ENCODE measurements at places on chromosomes 4 and X. TPM values are rescaled to one million over a fixed set of nuclear protein-coding genes. Genes with fewer than 3 reads are reported as not detected.

The ALB gene
- not detected for total RNA-seq

The CCNB3 gene
- total RNA-seq = 0.37 TPM

The GPM6B gene
- not detected for total RNA-seq

The MID1 gene
- total RNA-seq = 0.95 TPM

The CYBB gene
- total RNA-seq = not detected

The PARM1 gene
- total RNA-seq = 0.05 TPM

The MAGEE1 gene
- total RNA-seq = 3.0 TPM

GRCh38 chr4:127370604-127371003 is 262.2 kb upstream of the INTU start:
- no peaks in the 10 kb centered on the region for H3K4me1 ChIP-seq
- no peak overlapping the region for H3K4me3 ChIP-seq
- H3K27me3 ChIP-seq = no peaks in the 10 kb centered on the region
- H3K27ac ChIP-seq = no peak overlapping the region

DNA sequence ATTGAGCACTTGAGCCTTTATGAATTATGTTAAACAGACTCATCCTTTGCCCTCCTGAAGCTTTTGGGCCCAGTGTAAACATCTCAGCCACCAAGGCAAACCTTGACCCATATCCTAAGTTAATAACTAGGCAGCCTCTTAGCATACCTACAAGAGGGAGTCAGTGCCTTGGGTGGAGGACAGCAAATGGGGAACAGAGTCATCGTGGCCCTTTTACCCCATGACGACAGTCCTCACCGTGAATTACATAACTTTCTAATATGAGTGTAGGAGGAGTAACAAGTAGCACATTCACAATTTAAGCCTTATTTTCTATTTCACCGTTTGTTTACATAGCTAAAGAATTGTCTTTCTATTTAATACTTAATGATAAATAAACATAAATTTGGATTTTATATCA is 16.8 kb downstream of the CLDN22 start:
- no peaks in the 10 kb centered on the region for H3K4me1 ChIP-seq
- DNase-seq = no peak
- no peaks in the 10 kb centered on the region for H3K36me3 ChIP-seq
- H3K27ac ChIP-seq = no peak overlapping the region
- H3K27me3 ChIP-seq = no peaks in the 10 kb centered on the region

DNA sequence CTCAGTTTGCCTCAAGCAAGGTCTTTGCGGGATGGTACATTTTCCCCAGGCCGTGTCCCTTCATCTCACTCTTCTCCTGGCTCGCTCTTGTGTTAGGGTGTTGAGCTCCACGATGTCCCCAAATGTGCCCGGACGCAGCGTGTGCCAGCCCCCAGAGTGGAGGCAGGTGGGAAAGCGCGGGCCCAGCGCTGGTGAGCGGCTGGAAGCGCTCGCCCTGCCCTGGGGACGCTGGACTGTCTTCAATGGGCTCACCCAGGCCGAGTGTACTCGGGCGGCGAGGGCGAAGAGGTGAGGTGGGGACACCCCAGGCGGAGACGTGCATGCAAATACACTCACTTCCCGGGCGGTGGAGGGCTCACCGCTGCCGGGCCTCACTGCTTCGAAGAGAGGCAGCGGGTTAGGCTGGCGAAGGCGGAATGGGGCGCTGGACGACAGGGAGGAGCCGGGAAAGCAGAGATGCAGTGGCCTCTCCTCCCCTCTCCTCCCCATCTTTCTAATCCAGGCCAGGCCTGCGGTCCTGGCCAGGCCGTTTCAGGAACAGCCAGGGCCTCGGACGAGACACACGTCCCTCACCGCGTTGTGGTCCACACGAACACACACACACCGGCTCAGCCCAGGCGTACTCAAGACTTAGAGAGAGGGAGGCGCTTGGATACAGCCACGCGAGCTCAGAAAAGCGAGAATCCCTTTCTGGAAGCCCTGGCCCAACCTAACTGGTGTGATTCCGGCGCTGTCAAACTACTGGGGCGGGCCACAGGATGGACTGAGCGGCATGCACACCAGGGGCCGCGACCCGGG is 2.2 kb downstream of the NKX6-1 start:
- H3K4me1 ChIP-seq = peaks cover 25% of the 10 kb centered on the region
- no peak overlapping the region for H3K27ac ChIP-seq
- peaks cover 8% of the 10 kb centered on the region for H3K36me3 ChIP-seq

- no peak overlapping the region for H3K4me3 ChIP-seq
- no peaks in the 10 kb centered on the region for H3K4me1 ChIP-seq
- H3K27me3 ChIP-seq = peaks cover 2% of the 10 kb centered on the region
- DNase-seq = no peak
- H3K27ac ChIP-seq = no peak overlapping the region
- H3K36me3 ChIP-seq = no peaks in the 10 kb centered on the region
These were observed 136.7 kb downstream of the PARM1 start for GRCh38 chr4:75069493-75070074.

- no peak overlapping the region for H3K4me3 ChIP-seq
- no peaks in the 10 kb centered on the region for H3K27me3 ChIP-seq
- H3K4me1 ChIP-seq = no peaks in the 10 kb centered on the region
- no peaks in the 10 kb centered on the region for H3K36me3 ChIP-seq
- H3K27ac ChIP-seq = no peak overlapping the region
- no peak for DNase-seq
These were observed 1398.4 kb downstream of the ARAP2 start for GRCh38 chr4:34845926-34846325.

- no peak overlapping the region for H3K27ac ChIP-seq
- no peak for DNase-seq
- no peaks in the 10 kb centered on the region for H3K4me1 ChIP-seq
- H3K36me3 ChIP-seq = no peaks in the 10 kb centered on the region
These were observed 514.8 kb upstream of the TENM3 start for GRCh38 chr4:181728305-181728966.

GRCh38 chr4:152998861-152999260 is 62.7 kb downstream of the FHDC1 start:
- DNase-seq = no peak
- no peak overlapping the region for H3K4me3 ChIP-seq
- H3K36me3 ChIP-seq = no peaks in the 10 kb centered on the region
- no peaks in the 10 kb centered on the region for H3K27me3 ChIP-seq

- no peaks in the 10 kb centered on the region for H3K36me3 ChIP-seq
- H3K4me1 ChIP-seq = no peaks in the 10 kb centered on the region
- H3K27me3 ChIP-seq = peaks cover 2% of the 10 kb centered on the region
- DNase-seq = no peak
- no peak overlapping the region for H3K4me3 ChIP-seq
- H3K27ac ChIP-seq = no peak overlapping the region
These were observed 45.2 kb upstream of the DCLK2 start for GRCh38 chr4:150033081-150033480.

- no peaks in the 10 kb centered on the region for H3K4me1 ChIP-seq
- DNase-seq = no peak
- H3K36me3 ChIP-seq = no peaks in the 10 kb centered on the region
These were observed 85.5 kb downstream of the PSAPL1 start for GRCh38 chr4:7348946-7349900.

DNA sequence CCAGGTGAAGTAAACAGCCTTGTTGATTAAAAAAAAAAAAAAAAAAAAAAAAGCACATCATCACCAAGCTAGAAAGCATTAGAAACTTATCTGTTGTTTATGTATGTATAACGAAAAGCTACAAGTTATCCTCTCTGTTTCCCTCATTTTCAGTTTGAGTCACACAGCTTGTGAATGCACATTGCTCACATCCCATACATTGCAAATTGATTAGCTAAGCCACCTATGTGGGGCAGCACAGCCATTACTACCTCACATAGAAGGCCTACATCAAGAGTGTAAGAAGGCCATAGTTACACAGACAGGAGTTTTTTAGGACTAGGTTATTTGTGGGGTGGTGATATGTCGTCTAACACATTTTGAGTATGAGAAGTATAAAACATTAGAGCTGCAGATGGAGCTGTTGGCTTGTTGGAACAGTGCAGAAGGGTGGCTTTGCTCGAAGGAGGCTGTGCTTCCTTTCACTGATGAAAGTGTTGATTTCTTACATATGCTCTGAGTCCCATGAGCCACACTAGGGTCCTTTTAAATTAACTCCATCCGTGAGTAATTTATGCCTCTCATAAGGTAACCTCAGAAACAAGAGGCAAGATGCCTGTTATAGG is 431.6 kb downstream of the GABRG1 start:
- H3K4me1 ChIP-seq = no peaks in the 10 kb centered on the region
- DNase-seq = no peak
- H3K4me3 ChIP-seq = no peak overlapping the region
- no peaks in the 10 kb centered on the region for H3K27me3 ChIP-seq
- no peaks in the 10 kb centered on the region for H3K36me3 ChIP-seq

- peak overlapping the region; percentile 91 for H3K27ac ChIP-seq
- DNase-seq = peak; percentile 33
- H3K4me1 ChIP-seq = peaks cover 34% of the 10 kb centered on the region
- H3K27me3 ChIP-seq = no peaks in the 10 kb centered on the region
- peaks cover 4% of the 10 kb centered on the region for H3K36me3 ChIP-seq
These were observed 433 bp upstream of the COQ2 start for GRCh38 chr4:83285055-83285407.

GRCh38 chr4:172794307-172794703 is 374.3 kb upstream of the GALNT7 start:
- no peak for DNase-seq
- H3K36me3 ChIP-seq = no peaks in the 10 kb centered on the region
- no peaks in the 10 kb centered on the region for H3K27me3 ChIP-seq

DNA sequence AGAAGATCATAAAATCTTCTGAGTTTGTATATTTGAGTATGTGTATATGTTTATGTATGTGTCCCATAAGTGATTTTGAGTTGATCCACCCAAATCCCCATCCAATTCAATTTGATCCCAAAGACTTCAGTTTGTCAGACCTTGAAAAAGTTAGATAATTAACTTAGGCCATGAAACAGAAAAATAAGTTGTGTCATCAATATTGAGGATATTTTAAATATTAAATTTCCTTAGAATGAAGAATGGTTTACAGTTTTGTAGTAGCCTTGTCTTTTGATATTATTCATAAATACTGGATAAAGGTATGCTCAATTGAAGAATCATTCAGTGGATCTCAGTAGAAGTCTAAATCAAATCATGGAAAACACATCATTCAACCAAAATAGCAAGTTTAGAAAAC is 864.4 kb upstream of the INTU start:
- no peak for DNase-seq
- no peaks in the 10 kb centered on the region for H3K36me3 ChIP-seq
- H3K4me1 ChIP-seq = no peaks in the 10 kb centered on the region
- no peak overlapping the region for H3K4me3 ChIP-seq

- no peak for DNase-seq
- peaks cover 63% of the 10 kb centered on the region for H3K4me1 ChIP-seq
- no peak overlapping the region for H3K27ac ChIP-seq
- peaks cover 5% of the 10 kb centered on the region for H3K36me3 ChIP-seq
These were observed 4.8 kb downstream of the TBC1D14 start for GRCh38 chr4:6914448-6914847.

DNA sequence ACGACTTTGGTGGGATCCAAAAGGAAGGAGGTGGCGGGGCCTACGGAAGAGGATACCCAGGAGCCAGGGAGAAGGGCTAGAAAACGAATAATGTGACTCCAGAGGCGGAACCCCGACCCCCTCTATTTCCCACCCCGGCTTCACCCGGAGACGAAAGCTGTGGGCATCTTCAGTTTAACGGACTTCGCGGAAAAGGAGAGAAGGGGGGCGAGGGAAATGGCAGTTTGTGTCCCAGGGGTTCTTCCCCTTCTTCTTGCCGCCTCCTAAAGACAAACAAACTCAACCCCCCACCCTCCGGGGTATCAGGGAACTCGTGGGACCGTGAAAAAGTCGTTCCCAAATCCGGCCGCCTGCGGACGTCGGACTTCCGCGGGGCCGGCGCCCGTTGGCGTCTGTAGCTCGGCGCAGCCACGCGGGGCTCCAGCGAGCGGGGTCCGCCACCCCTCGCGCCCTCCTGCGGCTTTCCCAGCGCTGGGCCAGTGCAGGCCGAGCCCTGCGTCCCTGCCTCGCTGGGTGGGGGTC is 3.6 kb upstream of the LEF1 start:
- H3K4me1 ChIP-seq = peaks cover 45% of the 10 kb centered on the region
- peak overlapping the region; percentile 93 for H3K27ac ChIP-seq
- H3K4me3 ChIP-seq = peak overlapping the region; percentile 91
- H3K36me3 ChIP-seq = peaks cover 17% of the 10 kb centered on the region

- H3K27ac ChIP-seq = peak overlapping the region; percentile 10
- H3K4me1 ChIP-seq = peaks cover 18% of the 10 kb centered on the region
- peak overlapping the region; percentile 56 for H3K4me3 ChIP-seq
- H3K27me3 ChIP-seq = no peaks in the 10 kb centered on the region
These were observed 1.5 kb upstream of the ASMTL start for GRCh38 chrX:1453951-1454785.

DNA sequence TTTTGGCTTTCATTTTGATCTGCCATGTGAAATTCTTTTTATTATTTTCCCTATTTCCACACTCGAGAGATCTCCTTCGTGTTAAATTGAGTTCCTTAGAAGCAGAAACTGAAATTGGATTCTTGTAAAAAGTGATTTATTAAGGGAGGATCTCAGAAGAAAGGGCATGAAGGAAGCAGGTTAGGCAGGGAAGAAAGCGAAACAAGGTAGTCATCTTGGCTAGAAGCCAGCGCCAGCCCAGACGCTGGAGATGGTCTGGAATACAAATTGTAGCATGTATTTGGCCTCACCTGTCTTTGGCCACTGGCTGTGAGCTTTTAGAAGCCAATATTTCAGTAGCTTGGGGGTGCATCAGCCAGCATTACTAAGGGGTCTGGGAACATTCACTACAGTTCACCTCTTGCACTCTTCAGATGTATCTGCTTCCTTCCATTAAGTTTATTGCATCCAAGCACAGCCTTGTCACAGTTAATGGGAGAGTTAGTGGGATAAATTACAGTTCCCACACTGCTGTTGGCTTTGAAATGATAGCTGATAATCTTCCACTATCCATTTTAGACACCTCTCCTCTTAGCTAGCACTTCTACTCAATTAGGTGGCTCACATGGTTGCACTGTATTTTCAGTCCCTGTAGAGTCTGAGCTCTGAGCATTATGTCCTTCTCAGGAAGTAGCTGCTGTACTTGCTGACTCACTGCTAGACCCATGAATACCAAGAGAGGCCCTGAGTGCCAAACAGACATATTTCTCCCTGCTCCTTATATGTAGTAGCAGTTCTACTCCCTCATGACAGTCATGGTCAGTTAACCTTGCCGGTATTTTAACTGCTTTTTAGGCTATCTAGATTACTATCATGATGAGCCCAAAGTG is 14.6 kb downstream of the GRXCR1 start:
- H3K4me3 ChIP-seq = no peak overlapping the region
- DNase-seq = no peak
- H3K36me3 ChIP-seq = no peaks in the 10 kb centered on the region
- no peaks in the 10 kb centered on the region for H3K4me1 ChIP-seq
